ENCODE measurements at places on chromosomes 6 and 20.

DNA sequence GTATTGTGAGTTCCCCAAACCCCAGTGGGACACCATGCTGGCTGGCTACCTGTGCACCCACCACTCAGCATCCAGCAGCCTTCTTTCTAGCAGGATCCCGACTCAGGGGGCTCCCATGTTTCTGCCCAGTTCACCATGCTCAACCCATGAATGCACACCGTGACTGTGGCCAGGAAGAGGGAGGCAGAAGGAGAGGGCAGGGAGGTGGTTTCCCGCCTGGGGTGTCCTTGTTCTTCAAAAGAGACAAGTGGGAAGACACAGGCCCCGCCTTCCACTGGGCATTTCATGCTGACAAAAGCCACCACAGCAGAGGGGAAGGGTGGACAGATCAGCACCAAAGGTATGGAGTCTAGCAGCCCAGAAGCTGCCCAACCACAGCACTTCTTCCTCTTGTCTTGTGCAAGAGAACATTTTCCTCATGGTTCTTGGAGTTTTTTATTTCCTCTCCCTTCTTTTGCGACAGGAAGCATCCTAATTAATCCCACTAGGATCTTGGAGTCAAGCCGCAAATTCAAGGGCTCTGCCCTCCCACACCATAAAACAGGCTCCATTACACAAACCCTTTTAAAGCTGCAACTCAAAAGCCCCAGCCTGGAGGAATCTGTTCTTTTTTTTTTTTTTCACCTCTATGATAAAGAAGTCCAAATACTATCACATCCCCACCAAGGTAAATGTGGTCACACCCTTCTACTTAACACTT lies 13.5 kb upstream of the ANKRD60 start:
- DNase-seq: no peak

DNA sequence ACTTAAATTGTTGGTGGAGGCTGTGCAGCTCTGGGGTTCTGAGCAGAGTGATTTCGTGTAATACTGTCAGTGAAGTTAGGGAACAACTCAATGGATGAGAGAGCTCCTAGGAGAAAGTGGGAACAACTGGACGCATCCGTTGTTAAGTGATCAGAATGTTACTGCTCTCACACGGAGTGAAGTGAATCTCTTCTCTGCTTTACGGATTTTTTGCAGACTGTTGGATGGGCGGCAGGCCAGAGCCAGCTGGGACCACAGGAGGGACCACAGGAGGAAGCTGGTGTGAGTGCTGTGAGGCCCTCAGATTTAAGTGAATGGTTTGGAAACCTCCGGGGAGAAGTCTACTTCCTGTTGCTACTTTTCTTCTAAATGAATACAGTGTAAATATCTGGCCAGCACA lies 23.7 kb upstream of the PPP1R14C start:
- no peak for DNase-seq

DNA sequence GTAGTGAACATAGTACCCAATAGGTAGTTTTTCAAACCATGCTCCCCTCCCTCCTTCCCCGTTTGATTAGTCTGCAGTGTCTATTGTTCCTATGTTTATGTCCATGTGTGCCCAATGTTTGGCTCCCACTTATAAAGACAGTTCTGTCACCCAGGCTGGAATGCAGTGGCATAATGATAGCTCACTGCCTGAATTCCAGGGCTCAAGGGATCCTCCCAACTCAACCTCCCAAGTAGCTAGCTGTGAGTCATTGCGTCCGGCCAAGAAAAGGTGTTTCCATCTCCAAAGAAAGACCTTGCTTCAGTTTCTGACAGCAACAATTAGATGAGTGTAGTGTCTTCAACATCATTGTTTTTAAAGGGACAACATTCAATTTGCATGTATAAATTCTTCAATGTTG lies 131.1 kb upstream of the CEP162 start:
- DNase-seq: no peak

DNA sequence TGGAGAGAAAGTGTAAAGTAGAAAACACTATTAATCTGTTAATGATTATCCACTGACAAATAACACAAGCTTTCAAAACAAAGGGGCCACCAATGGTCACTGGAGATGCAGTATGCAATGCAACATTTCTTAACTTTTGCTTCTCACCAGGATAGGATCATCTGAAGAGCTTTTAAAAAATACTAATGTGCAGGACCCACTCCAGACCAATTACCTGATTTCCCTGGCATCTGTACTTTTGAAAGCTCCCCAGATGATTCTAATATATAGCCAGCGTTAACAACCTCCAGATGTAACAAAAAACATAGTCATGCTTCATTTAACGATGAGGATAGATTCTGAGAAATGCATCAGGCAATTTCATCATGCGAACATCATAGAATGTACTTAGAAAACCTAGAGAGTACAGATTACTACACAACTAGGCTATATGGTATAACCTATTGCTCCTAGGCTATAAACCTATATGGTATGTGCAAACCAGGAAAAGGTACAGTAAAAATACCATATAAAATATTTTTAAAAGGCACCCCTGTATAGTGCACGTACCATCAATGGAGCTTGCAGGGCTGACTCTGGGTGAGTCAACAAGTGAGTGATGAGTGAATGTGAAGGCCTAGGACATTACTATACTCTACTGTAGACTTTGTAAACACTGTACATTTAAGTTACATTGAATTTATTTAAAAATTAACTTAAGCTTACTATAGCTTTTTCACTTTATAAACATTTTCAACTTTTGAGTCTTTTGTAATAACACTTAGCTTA lies 69.2 kb downstream of the ATG5 start:
- no peak for DNase-seq

DNA sequence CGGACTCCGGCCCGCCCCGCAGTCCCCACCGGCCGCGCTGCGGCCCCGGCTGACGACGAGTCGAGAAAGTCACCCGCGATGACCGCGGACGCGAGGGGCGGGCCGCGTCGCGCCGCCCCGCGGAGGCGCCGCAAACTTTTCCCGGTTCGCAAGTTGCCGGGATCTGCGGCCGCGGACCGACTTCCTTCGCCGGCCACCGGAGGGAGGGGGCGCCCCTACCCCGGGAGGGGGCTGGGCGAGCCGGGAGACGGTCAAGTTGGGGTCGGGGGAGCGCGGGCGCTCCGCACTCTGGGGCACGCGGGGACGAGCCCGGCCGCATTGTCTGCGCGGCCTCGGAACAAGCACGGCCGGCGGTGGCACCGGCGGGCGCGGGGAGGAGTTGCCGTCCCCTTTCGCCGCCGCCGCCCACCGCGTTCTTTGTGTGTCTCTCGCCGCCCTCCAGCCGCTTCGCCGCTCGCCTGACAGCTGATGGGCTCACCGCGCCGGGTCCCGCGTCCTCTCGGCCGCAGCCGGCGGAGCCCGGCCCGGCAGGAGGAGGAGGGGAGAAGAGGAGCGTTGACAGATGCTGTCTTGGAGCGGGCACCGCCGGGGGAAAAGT lies 131.6 kb downstream of the OGFRL1 start:
- DNase-seq: no peak
